HS-27A (cell line): ENCODE measurements at places on chromosomes 5 and 9.

DNA sequence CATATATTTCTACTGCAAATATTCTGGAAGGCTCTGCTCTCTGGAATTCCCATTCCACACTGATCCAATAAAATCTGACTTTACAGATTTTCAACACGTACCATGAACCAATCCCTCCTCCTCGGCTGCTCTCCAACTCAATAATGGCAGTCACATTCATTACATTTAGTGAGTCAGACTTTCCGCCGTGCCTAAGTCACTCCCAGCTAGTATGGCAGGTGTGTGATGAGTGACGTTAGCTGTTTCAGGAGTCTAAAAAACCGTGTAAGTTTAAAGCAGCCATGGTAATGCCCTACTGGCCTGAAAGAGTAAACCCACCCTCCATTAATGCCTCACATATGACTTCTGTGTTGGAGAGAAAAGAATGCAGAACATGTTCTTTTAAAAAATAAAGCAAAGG lies 3.3 kb downstream of the FBN2 start:
- no peak for DNase-seq

DNA sequence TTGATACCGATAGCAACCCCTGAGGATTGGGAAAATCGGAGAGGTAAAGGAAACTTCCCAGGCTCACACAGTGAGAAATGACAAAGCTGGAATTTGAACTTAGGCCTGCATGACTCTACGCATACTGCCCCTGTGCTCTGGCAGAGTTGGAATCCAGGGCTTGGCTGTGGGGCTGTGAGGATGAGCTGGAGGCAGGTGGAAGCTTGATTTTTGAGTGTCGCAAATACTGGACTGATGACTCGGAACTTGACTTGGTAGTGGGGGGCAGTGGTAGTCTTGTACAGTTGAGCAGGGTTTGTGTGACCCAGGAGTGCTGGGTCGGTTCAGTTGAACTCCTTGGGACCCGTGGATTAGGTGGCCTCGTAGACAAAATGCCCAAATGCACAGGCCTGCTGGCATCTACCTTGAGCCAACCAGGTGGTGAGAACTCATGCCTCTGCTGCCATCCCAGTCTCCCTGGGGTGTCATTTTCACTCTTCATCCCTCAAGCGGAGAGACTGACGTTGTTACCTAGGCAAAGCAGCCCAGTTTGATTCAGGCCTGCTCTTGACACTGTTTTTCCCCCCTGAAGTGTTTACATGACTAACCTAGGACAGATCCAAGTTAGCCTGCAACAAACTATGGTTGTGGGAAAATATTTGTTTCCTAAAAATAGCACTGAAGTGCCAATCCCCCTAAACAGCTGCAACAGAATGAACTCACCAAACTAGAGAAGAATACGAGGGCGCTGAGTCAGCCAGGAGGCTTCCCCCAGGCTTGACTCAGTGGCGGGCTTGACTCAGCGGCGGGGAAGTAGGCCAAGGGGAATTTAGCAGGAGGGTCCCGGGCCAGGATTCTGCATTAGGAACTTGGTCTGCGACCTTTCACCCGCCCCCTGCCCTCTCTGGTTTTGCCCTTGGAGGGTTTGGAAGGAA lies 45.7 kb upstream of the ORM1 start:
- peak; percentile 19 for DNase-seq

GRCh38 chr5:91794856-91795548 lies 411.9 kb upstream of the ARRDC3 start:
- no peak for DNase-seq

GRCh38 chr5:154078272-154078671 lies 39.5 kb downstream of the MFAP3 start:
- no peak for DNase-seq

GRCh38 chr9:33137781-33138264 lies 29.3 kb downstream of the B4GALT1 start:
- no peak for DNase-seq

DNA sequence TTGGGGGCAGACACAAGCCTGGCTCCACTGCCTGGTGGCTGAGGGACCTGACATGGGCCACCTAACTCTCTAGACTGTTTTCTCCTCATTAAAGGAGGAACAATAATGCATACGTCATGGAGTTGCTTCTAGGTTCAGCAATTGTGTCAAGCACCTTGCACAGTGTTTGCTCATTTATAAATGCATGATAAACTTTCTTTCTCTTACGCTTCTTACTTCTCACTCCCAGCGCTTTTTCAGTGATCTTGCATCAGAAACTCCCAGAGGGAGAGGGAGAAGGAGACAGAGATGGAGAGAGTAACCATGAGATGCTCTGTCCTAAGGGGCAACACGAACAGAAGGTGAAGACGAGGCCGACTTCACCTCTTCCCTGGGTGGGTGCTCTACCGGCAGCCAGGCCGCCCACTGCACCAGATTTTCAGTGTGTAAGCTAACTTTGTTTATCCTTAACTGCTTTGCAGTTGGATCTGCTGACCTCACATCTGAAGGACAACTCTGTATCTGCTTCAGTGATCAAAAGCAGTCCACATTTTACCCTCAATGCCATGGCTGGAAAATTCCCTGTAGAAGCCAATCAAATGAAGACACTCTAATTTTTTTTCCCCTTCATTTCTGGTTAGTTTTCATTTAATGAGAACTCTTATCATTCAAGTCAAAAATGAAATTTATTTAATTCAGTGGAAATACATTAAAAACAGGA lies 35.3 kb downstream of the MED27 start:
- DNase-seq = no peak

- no peak for DNase-seq
These were observed 65.2 kb upstream of the FYB1 start for GRCh38 chr5:39284552-39284951.

- DNase-seq = no peak
These were observed 5.1 kb downstream of the CAMK4 start for GRCh38 chr5:111229221-111229835.

- DNase-seq = no peak
These were observed 211.3 kb upstream of the FBN2 start for GRCh38 chr5:128749136-128749898.

GRCh38 chr5:144195448-144195847 lies 24.8 kb downstream of the KCTD16 start:
- DNase-seq = no peak

- no peak for DNase-seq
These were observed 233.6 kb downstream of the SAXO1 start for GRCh38 chr9:18799428-18799827.

GRCh38 chr9:120210274-120210673 lies 369.7 kb downstream of the CDK5RAP2 start:
- DNase-seq = no peak

- DNase-seq = peak; percentile 38
These were observed 148.7 kb upstream of the ERCC6L2 start for GRCh38 chr9:95726756-95727155.

- no peak for DNase-seq
These were observed 77.5 kb downstream of the DENND1A start for GRCh38 chr9:123852403-123852802.
